ENCODE measurements at places on chromosomes 11 and 22. TPM values are rescaled to one million over a fixed set of nuclear protein-coding genes. Genes with fewer than 3 reads are reported as not detected.

SPATA19 gene
- total RNA-seq = not detected

KCNK4 gene
- total RNA-seq = under 0.01 TPM

KRTAP5-8 gene
- not detected for total RNA-seq

MUC2 gene
- total RNA-seq = not detected

INTS4 gene
- total RNA-seq = 42.5 TPM

TMEM121B gene
- under 0.01 TPM for total RNA-seq

PTH gene
- not detected for total RNA-seq

GSTT2B gene
- 0.54 TPM for total RNA-seq

CADM1 gene
- total RNA-seq = under 0.01 TPM

EXPH5 gene
- total RNA-seq = 1.6 TPM

SLC35E4 gene
- 9.2 TPM for total RNA-seq

OR4A16 gene
- total RNA-seq = not detected

PATE2 gene
- total RNA-seq = not detected

TECTA gene
- total RNA-seq = 0.81 TPM

FAT3 gene
- 0.54 TPM for total RNA-seq

HSPB2 gene
- not detected for total RNA-seq

P2RY2 gene
- 2.2 TPM for total RNA-seq

UNC93B1 gene
- 44.4 TPM for total RNA-seq

SCGB2A2 gene
- not detected for total RNA-seq

SYT7 gene
- 0.27 TPM for total RNA-seq

FAM227A gene
- total RNA-seq = 1.3 TPM

RCOR2 gene
- total RNA-seq = 0.54 TPM

TEF gene
- 2.2 TPM for total RNA-seq

MRPL21 gene
- 33.9 TPM for total RNA-seq

CNGA4 gene
- 0.27 TPM for total RNA-seq

NXPE4 gene
- not detected for total RNA-seq

KCNA4 gene
- total RNA-seq = under 0.01 TPM

CFAP68 gene
- 33.4 TPM for total RNA-seq

MPZL2 gene
- 2.4 TPM for total RNA-seq

USP2 gene
- total RNA-seq = 0.54 TPM

TTC9C gene
- total RNA-seq = 30.4 TPM

AP2A2 gene
- total RNA-seq = 68.7 TPM

OR9Q1 gene
- total RNA-seq = under 0.01 TPM

ELFN2 gene
- under 0.01 TPM for total RNA-seq

POU2F3 gene
- total RNA-seq = not detected

GLYAT gene
- not detected for total RNA-seq

SOX6 gene
- total RNA-seq = 0.27 TPM

MS4A12 gene
- not detected for total RNA-seq

OR4A47 gene
- under 0.01 TPM for total RNA-seq

POU2AF2 gene
- total RNA-seq = not detected

DDI1 gene
- total RNA-seq = not detected

FKBP2 gene
- total RNA-seq = 36.6 TPM

TRIM49 gene
- total RNA-seq = under 0.01 TPM

PTGDR2 gene
- 12.4 TPM for total RNA-seq

DNAJC4 gene
- 44.7 TPM for total RNA-seq

CALCA gene
- not detected for total RNA-seq

MB gene
- total RNA-seq = not detected

CAVIN3 gene
- 0.27 TPM for total RNA-seq

KDM4D gene
- total RNA-seq = 1.3 TPM
